ENCODE measurements at places on chromosomes 4 and X. TPM values are rescaled to one million over a fixed set of nuclear protein-coding genes. Genes with fewer than 3 reads are reported as not detected.

DNA sequence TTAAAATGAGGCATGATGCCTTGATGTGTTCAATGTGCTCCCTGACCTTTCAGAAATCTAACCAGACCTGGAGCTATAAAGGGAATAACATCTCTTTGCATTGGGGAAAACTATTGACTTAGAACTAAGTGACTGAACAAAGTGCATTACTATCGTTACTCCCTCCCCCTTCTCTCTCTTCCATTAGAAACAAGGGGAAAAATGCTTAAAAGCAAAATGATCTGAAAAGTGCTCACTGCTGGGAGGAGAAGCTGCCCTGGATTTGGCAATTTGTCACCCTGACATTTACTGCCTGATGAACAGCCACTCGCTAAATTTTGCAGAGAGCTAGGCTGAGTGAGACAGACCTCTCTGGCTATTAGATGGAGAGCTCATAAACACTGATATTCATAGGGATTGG lies 48.6 kb upstream of the PARM1 start:
- DNase-seq: peak; percentile 63

The RENBP gene
- polyA plus RNA-seq: 24.7 TPM

The CXCL1 gene
- polyA plus RNA-seq: 0.27 TPM

The NLGN3 gene
- 4.9 TPM for polyA plus RNA-seq

GRCh38 chrX:42778096-42778495 lies at the start of gene PPP1R2C:
Gene PPP1R2C, minus strand, starts transcription at chrX:42778163. Its CDS starts 84 bp downstream, at chrX:42778079.
- no peak for DNase-seq
